ENCODE measurements at places on chromosomes 1 and 21.

- peak; percentile 56 for DNase-seq
These were observed 256.6 kb downstream of the ST6GALNAC3 start for GRCh38 chr1:76330991-76331603.

GRCh38 chr1:192584866-192585265 lies 9.3 kb downstream of the RGS1 start:
- DNase-seq: no peak

GRCh38 chr1:165152109-165152508 lies 204.4 kb downstream of the LMX1A start:
- no peak for DNase-seq

- DNase-seq: no peak
These were observed 13.1 kb downstream of the IQGAP3 start for GRCh38 chr1:156559086-156559796.

- no peak for DNase-seq
These were observed 157.7 kb downstream of the MAST2 start for GRCh38 chr1:45960930-45961715.

GRCh38 chr1:31645274-31645568 lies 545 bp upstream of the PEF1 start:
- DNase-seq: no peak

DNA sequence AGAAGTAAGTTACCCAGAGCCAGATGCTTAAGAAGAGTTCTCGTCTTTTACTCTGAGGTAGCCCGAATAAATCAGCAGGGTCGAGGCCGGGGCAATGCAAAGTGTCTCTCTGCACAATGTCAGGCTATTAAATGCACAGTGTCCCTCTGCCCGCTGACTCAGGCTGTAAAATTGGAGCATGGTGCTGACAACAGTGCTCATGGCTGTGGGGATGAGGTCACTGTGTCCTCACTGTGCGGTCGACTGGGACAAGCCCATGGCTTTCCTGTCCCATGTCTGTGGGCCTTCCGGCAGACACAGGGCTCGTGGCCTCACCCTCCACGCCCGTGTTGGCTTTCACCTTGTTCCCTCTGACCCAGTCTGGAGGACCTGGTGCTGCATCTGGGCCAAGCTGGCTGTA lies 14.6 kb upstream of the SLC2A1 start:
- peak; percentile 45 for DNase-seq

DNA sequence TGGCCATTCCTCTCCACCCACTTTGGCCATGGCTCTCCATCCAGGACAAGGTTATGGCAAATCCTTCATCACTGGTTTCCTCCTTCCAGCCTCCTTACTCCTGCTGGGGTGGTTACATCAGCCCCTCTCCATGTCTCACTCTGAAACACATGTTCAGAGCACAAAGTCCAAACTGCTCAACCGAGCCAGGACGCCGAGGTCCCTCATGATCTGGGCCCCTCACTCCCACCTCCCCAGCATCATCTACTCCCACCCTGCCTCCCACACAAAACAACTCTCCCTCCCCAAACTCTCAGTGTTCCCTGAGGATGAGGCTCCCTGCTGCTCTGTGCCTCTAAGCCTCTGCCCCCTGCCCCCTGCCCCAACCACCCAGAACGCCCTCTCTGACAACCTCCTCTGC lies 33.3 kb upstream of the ZBTB40 start:
- DNase-seq: no peak

- no peak for DNase-seq
These were observed 38.6 kb upstream of the CPLANE2 start for GRCh38 chr1:16275591-16275990.

GRCh38 chr1:22256213-22256512 lies 113.3 kb upstream of the WNT4 start:
- no peak for DNase-seq

DNA sequence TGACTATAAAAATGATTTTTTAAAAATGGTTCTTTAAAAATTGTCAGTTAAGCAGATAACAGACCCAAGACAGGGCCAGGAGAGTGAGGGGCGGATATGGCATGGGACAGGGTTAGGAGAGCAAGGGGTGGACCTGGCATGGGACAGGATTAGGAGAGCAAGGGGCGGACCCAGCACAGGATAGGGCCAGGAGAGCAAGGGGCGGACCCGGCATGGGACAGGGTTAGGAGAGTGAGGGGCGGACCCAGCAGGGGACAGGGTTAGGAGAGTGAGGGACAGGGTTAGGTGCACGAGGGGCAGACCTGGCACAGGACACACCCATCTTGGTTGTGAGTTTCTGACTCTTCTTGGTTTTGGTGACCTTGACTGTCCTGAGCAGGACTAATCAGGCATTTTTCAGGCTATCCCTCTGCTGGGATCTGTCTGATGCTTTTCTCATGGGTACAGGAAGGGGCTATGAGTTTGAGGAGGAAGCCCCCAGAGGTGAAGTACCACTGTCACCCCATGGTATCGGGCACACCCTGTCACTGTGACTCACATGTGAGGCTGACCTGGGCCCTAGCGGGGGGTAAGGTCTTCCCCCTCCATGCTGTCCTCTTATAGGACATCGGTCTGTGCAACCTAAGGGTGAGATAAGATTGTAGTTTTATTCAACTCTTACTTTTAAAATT lies 159.0 kb upstream of the COL6A1 start:
- DNase-seq: no peak

GRCh38 chr1:219463636-219464035 lies 149.3 kb downstream of the ZC3H11B start:
- DNase-seq: no peak

DNA sequence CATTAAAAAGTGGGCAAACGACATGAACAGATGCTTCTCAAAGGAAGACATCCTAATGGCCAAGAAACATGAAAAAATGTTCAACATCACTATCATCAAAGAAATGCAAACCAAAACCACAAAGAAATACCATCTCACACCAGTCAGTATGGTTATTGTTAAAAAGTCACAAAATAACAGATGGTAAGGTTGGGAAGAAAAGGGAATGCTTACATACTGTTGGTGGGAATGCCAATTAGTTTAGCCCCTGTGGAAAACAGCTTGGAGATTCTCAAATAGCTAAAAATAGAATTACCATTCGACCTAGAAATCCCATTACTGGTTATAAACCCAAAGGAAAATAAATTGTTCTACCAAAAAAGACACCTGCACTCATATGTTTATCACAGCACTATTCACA lies 369.4 kb downstream of the KCNH1 start:
- no peak for DNase-seq

Data from adrenal gland (tissue), 19 donors.